NCI-H1694 (cell line): ENCODE measurements at places on chromosomes 4 and X.

GRCh38 chrX:10484683-10485247, 135.6 kb downstream of the MID1 start:
- no peak for DNase-seq

DNA sequence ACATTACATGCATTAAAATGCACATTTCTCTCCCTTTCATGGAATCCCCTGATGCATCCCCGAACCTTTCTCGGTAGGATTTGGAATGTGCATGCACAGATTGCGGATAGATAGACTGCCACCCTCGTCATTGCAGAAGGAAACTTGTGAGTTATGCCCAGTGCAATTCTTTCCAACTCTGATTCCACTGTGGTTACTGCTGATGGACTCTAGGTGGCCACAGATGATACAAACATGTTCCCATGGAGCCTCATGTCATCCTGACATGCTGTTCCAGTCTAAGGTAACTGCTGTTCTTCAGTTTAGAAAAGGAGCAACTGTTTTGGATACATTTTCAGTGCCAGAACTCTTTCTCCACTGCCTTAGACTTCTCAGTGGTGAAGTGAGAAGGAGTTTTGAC, 9.1 kb upstream of the VCX3B start:
- DNase-seq = no peak

DNA sequence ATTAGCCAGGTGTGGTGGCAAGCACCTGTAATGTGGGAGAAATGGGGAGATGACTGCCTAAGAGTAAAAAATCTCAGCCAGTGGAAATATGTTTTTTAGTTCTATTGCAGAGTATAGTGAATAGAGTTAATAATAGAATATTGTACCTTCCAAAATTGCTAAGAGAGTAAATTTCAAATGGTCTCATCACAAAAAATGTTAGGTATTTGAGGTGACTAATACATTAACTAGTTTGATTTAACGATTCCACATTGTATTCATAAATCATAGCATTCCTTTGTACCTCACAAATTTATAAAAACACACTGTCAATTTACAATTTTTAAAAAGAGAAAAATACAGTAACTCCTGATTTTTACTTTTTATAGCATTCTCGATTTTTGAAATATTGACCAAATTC, 681.5 kb upstream of the EPHA5 start:
- DNase-seq = no peak

DNA sequence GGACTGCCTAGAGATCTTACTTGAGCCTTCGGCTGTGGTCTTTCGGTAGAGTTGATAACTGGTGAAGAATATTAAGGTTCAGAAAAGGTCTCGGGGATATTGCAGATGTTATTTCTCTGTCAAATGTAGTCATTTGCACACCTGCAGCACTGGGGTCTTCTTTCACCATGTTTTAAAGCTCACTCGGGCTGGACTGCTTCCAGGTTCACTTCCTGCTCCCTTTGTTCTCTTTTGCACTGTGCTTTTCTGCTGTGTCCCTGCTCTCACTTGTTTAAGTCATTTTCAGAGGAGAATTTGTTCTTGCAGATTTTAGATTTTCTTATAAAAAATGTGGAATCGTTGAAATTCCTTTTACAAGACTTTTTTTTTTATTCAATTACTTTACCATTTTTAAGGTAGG, 68.5 kb downstream of the BMPR1B start:
- DNase-seq = no peak

DNA sequence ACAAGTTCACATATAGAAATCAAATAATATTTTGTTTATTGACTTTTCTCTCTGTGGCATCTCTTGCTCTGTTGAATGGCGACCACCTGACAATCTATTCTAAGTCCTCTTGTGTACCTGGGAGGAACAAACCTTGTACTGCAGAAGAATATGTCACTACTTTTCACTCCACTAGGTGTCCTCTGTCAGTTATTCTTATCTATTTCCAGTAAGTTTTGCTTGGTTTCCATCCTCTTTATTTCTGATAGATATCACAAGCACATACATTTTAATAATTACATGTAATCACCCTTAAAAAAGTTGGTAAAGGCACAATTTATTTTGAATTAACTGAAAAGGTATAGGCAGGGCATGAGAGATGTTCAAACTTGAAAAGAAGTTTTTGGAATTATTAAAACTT, 238.4 kb downstream of the SNCA start:
- DNase-seq = peak; percentile 6

DNA sequence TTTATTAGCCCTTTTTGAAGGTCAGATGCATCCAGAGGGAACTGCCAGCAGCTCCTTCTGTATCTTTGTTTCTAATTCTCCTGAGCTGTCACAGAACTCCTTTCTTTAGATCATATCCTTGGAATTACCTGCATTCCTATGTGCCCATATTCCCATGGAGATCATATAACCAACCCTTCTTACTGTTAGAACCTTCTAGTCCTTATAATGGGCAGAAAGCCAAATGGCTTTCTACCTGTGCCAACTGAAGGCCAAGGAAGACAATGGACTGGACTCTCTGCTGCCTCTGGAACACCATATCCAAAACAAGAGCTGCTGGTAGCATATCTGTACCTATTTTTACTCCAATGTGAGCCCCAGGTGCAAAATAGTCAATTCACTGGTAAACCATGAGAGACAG, 60.7 kb downstream of the TBC1D9 start:
- no peak for DNase-seq

DNA sequence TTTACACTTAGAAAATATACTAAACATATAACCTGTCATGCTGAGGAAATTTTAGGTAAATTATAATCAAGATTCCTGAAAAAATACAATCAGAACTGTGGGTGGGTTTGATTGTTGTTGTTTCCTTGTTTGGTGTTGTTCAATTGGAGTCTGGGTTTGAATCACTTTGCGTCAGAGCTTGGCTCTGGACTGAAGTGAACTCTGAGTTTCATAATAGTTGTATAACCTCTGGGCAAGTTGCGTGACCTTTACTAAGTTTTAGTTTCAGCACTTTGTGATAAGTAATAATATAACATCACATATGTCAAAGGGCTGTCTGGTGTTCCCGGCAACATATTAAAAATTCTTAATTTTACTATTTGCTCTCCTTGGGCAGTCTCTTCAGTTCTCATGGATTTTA, 758.1 kb downstream of the RAPGEF2 start:
- no peak for DNase-seq

DNA sequence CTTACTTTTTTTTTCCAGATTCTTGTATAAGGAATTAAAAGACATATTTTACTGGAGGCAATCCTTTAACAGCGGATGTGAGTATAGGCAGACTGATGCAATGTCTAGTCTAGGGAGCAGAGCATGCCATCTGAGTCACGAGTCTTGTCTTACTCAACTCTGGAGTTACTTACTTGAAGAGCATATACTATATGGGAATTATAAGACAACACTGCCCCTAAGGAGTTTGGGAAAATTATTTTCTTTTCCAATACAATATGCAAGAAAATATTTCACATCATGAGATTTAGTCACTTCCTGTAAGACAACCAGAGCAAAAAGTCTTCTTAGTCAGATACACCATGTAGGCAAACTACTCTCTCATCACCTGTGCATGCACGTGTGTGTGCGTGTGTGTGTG, 537.3 kb upstream of the FTHL17 start:
- no peak for DNase-seq

- no peak for DNase-seq
These were observed 257.0 kb upstream of the AGTR2 start for GRCh38 chrX:115913575-115913974.

DNA sequence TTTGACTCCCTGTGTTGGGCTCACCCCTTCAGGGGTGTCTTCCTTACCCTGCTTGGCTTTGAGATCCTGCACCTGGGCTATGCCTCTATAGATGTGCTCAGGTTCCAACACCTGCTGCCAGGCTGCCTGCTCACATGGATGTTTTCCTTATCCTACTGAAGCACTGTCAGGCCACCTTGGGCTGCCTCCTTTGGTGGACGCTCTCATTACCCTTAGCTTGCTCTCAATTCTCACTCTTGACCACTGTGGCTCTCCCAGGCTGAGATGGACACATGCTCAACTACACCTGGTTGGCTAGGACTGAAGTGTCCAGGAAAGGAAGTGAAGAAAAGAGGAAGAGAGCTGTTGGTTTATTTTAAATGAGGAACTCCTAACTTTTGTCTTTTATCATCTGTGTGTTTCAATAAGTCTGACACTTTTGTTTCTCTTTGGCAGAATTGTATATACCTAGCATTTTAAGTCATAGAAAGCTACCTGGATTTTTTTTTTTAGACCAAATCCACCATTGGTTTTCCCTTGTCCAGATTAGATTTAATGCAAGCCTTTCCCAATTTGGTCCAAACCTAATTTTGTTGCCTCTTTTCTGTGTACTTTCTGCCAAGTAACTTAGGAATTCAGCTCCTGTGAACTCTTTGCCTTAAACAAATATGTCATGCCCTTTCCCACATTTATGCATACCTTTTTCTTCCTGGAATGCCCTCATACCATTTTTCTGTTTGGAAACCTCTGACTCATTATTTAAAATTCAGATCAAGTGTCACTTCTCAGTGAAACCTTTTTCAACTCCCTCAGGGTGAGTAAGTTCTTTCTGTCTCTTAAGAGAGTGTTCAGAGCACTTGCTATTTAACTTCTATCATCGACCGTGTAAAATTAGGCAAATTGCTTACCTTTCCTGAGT, 175.8 kb downstream of the GC start:
- DNase-seq = no peak

GRCh38 chr4:122576261-122577188, 44.3 kb downstream of the IL21 start:
- DNase-seq = no peak

- peak; percentile 14 for DNase-seq
These were observed 68.4 kb upstream of the IQCM start for GRCh38 chr4:149884046-149884445.

DNA sequence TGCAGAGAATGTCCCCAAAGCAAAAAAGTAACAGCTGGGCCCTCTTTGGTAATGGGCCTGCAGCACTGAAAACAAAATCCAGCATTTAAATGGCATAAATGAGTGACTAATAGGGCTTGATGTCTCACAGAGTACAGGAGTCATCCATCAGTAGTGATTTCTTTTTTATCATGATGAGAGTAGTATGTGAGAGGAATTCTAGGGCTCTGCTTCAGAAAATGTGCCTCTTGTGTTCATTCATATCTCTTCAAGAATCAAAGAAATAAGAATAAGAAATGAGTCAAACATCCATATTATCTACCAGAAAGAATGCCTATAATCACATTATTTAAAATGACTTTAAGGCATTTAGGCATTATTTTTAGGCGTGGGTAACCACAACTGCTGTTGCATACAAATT, 792.9 kb upstream of the HTR2C start:
- no peak for DNase-seq

GRCh38 chrX:118864063-118864635, 40.5 kb downstream of the ZCCHC12 start:
- peak; percentile 44 for DNase-seq

- no peak for DNase-seq
These were observed 99.6 kb downstream of the CFAP47 start for GRCh38 chrX:36019125-36019524.

DNA sequence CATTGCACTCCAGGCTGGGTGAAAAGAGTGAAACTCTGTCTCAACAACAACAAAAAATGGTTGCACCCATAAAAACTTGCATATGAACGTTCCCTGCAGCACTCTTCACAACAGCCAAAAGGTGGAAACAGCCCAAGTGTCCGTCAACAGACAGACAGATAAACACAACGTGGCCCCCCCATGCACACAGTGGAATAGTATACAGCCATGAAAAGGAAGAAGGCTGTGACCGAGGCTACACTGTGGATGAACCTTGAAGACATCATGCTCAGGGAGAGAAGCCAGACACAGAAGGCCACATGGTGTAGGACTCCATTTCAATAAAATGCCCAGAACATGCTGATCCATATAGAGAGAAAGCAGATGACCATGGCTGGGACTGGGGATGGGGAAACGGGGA, 33.5 kb upstream of the ASMTL start:
- DNase-seq = no peak

- no peak for DNase-seq
These were observed 22.4 kb downstream of the MAGEA9 start for GRCh38 chrX:149804102-149804501.

DNA sequence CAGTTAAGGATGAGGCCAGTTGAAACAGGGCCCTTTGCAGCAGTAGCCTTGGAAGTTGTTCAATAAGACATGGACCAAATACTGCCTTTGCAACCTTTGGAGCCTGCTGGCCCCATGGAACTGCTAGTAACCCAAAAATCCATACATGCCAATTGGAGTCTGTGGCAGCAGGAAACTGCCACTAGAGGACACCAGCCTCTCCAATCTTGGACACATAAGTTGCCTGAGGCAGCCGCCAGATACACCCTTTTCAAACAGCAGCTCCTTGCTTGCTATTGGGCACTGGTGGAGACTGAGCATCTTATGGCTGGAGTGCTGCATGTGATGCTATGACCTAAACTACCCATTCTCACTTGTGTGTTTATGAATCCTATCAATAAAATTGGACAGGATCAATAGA, 14.8 kb upstream of the LAP3 start:
- DNase-seq = peak; percentile 20

GRCh38 chr4:169603312-169603711, 9.1 kb downstream of the NEK1 start:
- DNase-seq = no peak

- no peak for DNase-seq
These were observed at the start of gene PGRMC2 for GRCh38 chr4:128287141-128287870. TSS of gene PGRMC2 (minus strand) at chr4:128287813. CDS start at chr4:128287790, 23 bp downstream.

- DNase-seq = no peak
These were observed 316.2 kb downstream of the GPAT3 start for GRCh38 chr4:83852085-83852451.
